ENCODE measurements at places on chromosomes 3 and 15. TPM values are rescaled to one million over a fixed set of nuclear protein-coding genes. Genes with fewer than 3 reads are reported as not detected.

Gene TRAIP
- total RNA-seq: 8.5 TPM

Gene UBAP1L
- 0.35 TPM for total RNA-seq

Gene GOLGA6B
- not detected for total RNA-seq

Gene NEO1
- 5.7 TPM for total RNA-seq

All from airway epithelial cell (primary cell).